ENCODE measurements at places on chromosomes 5 and 9. TPM values are rescaled to one million over a fixed set of nuclear protein-coding genes. Genes with fewer than 3 reads are reported as not detected.

DNA sequence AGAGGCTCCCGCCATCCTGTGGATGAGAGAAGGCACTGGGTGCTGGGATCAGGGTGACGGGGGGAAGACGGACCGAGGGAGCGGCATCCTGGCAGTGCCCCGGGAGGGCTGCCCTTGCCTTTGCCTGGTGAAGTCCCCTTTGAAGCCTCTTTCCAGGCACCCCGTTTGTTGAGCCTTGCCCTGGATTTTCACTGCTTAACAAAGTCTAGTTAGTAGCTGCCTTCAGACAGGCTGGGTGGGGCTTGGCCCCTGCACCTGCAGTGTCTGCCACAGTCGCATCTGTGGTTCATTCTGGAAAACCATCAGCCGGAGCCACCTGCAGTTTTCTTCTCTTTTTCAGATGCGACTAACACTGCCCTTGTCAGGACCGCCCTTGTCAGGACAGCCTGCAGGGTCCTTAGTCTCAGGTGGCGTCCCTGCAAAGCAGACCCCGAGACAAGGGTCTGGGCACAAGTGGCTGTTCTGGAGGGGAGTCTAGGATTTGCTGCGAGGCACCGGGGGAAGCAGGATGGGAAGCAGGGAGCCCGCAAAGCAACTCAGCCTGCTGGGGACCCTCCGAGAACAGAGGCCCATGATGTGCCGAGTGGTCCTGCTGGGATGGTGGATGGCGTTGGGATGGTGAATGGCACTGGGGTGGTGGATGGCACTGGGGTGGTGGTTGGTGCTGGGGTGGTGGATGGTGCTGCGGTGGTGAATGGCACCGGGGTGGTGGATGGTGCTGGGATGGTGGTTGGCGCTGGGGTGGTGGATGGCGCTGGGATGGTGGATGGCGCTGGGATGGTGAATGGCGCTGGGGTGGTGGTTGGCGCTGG, 147.9 kb upstream of the COL5A1 start:
- H3K4me3 ChIP-seq: no peak overlapping the region
- H3K27ac ChIP-seq: no peak overlapping the region
- H3K4me1 ChIP-seq: no peaks in the 10 kb centered on the region
- no peak for DNase-seq
- H3K36me3 ChIP-seq: no peaks in the 10 kb centered on the region
- H3K27me3 ChIP-seq: no peaks in the 10 kb centered on the region

- no peak overlapping the region for H3K4me3 ChIP-seq
- no peaks in the 10 kb centered on the region for H3K4me1 ChIP-seq
- no peak overlapping the region for H3K27ac ChIP-seq
- no peaks in the 10 kb centered on the region for H3K36me3 ChIP-seq
- no peaks in the 10 kb centered on the region for H3K27me3 ChIP-seq
- no peak for DNase-seq
Measured at GRCh38 chr5:83589786-83590185, 118.2 kb downstream of the VCAN start.

DNA sequence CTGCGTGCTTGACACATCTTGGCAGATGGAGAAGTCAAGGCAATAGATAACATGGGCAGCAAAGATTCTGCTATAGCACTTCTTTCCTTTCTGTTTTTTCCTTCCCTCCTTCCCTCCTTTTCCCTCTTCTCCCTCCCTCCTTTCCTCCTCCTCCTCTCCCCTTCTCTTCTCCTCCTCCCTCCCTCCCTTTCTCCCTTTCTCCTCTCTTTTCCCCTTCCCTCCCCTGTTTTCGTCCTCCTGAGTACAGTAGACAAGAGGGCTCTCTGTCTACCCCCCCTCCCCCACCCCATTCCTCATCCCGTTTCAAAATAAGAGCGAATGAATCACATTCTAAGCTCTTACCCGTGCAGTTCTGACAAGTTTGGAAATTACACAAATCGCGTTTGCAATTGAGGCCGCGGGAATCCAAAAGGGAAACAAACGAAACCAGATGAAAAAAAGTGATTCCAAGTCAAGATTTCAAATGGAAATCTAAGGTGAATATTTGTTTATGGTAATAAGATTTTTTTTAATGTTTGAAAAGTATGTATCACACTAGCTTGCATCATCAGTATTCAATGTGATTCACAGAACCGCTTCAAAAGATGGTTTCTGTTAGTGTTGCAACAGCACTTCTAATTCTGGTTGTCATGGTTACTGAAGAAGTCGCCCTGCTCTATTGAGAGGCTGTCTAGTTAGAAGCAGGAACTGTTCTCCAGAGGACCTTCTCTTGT, 1.3 kb downstream of the NIM1K start:
- no peaks in the 10 kb centered on the region for H3K27me3 ChIP-seq
- peaks cover 6% of the 10 kb centered on the region for H3K4me1 ChIP-seq
- no peak overlapping the region for H3K27ac ChIP-seq
- no peak for DNase-seq
- no peak overlapping the region for H3K4me3 ChIP-seq

Gene PNPLA7
- total RNA-seq: 18.0 TPM

Gene OGN
- total RNA-seq: 4.3 TPM

DNA sequence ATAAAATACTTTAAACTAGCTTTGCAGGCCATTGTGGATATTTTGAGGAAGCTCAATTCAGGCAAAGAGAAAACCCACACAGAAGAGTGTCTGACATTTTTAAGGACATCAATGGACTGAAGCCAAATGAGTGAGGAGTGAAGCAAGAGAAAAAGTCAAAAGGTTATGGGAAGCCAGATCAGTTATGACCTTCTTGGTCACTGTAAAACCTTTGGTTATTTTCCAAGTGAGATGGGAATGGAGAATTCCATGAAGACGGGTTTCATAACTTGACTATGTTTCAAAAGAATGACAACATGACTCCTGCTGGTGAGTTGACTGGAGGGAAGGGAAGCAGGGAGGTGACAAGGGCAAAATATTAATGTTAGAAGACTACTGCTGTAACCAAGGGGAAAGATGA, 585.2 kb downstream of the EFNA5 start:
- H3K4me1 ChIP-seq: no peaks in the 10 kb centered on the region
- DNase-seq: no peak
- H3K27me3 ChIP-seq: no peaks in the 10 kb centered on the region
- H3K27ac ChIP-seq: no peak overlapping the region
- H3K4me3 ChIP-seq: no peak overlapping the region
- no peaks in the 10 kb centered on the region for H3K36me3 ChIP-seq

DNA sequence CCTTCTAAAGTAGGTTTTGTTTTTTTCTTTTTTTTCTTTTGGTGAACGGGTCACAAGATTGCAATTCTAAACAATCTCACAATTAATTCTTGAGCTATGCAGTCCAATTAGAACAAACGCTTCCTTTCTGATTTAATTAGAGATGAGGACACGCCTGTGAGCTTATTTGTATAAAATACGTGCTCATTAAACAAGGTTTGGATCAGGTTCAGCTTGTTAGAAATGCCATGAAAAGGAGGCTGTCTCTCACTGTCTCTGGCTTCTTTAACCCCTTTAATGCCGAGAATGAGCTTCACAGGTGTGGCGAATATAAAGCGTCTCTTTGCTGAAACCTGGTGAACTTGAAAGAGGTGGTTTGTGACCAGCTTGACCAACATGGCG, 191.8 kb downstream of the GAS1 start:
- no peak overlapping the region for H3K27ac ChIP-seq
- no peak overlapping the region for H3K4me3 ChIP-seq
- H3K27me3 ChIP-seq: no peaks in the 10 kb centered on the region
- H3K4me1 ChIP-seq: no peaks in the 10 kb centered on the region

DNA sequence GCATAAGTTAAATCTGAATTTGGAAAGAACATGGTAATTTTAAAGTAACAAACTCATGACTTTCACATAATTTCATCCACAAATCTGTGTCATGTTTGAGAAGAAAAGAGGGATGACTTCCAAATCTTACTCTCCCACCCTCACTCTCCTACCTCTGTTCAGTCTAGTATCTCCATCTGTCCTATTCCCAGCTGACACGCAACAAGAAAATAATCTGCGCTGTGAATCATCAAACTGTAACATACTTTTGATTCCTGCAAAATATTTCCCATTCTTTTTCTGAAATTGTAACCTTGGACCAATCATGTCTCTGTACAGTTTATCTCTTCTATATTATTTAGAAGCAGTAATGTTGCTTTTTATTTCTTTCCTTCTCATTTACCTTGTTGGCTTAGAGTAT, 91.4 kb downstream of the SLC12A2 start:
- DNase-seq: no peak
- H3K36me3 ChIP-seq: no peaks in the 10 kb centered on the region
- H3K4me1 ChIP-seq: no peaks in the 10 kb centered on the region
- no peak overlapping the region for H3K27ac ChIP-seq
- H3K27me3 ChIP-seq: no peaks in the 10 kb centered on the region
- H3K4me3 ChIP-seq: no peak overlapping the region

- no peaks in the 10 kb centered on the region for H3K27me3 ChIP-seq
- peak overlapping the region; percentile 64 for H3K4me3 ChIP-seq
- no peaks in the 10 kb centered on the region for H3K4me1 ChIP-seq
- no peak for DNase-seq
- peak overlapping the region; percentile 78 for H3K27ac ChIP-seq
Measured at GRCh38 chr5:113293975-113294310, 140.8 kb downstream of the TSSK1B start.

- no peak for DNase-seq
- H3K27ac ChIP-seq: no peak overlapping the region
- no peaks in the 10 kb centered on the region for H3K27me3 ChIP-seq
- H3K4me1 ChIP-seq: peaks cover 9% of the 10 kb centered on the region
Measured at GRCh38 chr9:72412483-72413040, 47.6 kb upstream of the ZFAND5 start.

- no peak overlapping the region for H3K27ac ChIP-seq
- no peaks in the 10 kb centered on the region for H3K27me3 ChIP-seq
- no peak for DNase-seq
Measured at GRCh38 chr9:33080534-33080933, 4.1 kb upstream of the SMU1 start.

- H3K27me3 ChIP-seq: no peaks in the 10 kb centered on the region
- no peak overlapping the region for H3K4me3 ChIP-seq
- no peak for DNase-seq
- H3K27ac ChIP-seq: no peak overlapping the region
Measured at GRCh38 chr9:92795000-92795399, 30.4 kb upstream of the BICD2 start.

- peaks cover 22% of the 10 kb centered on the region for H3K4me1 ChIP-seq
- H3K4me3 ChIP-seq: peak overlapping the region; percentile 93
- DNase-seq: peak; percentile 76
- no peaks in the 10 kb centered on the region for H3K27me3 ChIP-seq
Measured at GRCh38 chr5:68216245-68217046, 890 bp downstream of the PIK3R1 start.

Gene RETREG1
- 22.6 TPM for total RNA-seq

Gene PCDHB9
- 1.1 TPM for total RNA-seq

DNA sequence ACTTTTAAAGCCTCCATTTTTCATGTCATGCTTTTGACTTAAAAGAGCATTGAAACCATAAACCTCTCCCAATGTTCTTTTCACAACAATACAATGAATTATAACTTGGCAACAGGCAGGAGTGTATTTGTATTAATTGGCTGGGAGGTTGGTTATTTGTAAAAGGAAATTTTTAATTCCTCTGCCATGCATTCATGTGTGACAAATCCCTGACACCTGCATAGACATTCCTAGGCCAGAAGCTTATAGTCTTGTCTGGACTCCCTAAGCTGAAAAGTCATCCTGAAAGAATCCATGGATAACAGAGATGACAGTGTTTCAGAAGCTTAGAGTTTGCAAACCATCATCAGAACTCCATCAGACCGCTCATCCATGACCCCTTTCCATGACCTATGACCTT, 76.3 kb upstream of the PTGER4 start:
- H3K4me3 ChIP-seq: no peak overlapping the region
- DNase-seq: no peak
- no peaks in the 10 kb centered on the region for H3K36me3 ChIP-seq

DNA sequence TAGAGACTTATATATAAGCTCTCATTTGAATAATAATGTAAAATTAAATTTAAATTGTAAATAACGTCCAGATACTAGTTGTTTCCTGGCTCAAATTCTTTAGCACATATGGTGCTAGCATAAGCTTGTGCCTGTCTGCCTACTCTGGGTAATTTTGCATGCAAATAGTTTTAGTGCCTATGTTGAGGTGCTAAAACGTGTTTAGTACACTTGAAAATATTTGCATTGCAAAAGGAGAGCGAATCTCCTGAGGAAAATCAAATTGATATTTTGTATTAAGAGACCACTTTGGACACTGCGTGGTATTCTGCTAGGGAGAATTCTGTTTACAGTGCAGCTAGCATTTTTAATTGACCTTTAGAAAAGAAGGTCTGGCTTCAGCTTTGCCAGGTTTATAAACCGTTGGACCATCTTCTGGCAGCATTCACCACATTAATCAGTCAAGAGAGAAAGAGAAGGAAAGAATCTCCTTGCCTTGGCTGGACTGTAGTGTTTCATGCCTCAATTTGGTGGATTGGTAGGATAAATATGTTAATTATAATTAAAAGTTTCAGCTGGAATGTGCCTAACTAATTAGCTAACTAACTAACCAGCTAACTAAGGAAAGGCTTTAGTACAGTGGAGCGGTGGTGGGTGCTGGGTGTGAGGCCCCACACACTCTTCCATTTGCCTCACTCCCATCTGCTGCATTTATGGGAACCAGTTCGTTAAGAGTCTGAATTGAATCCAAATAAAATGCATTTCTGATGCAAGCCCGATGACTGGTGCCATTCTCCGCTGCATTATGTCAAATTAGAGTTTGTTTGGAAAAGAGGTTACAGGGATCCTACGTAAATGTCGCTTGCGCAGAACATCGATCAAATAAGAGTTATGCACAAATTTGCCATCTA, 150.1 kb upstream of the MPDZ start:
- no peak for DNase-seq
- H3K4me3 ChIP-seq: no peak overlapping the region
- H3K4me1 ChIP-seq: no peaks in the 10 kb centered on the region
- H3K27ac ChIP-seq: no peak overlapping the region

GRCh38 chr5:122704247-122705036, 70.4 kb upstream of the SNX2 start:
- no peak overlapping the region for H3K4me3 ChIP-seq
- no peak overlapping the region for H3K27ac ChIP-seq
- H3K36me3 ChIP-seq: no peaks in the 10 kb centered on the region
- no peaks in the 10 kb centered on the region for H3K4me1 ChIP-seq
- DNase-seq: no peak

- no peak for DNase-seq
- H3K4me1 ChIP-seq: peaks cover 27% of the 10 kb centered on the region
- H3K27me3 ChIP-seq: no peaks in the 10 kb centered on the region
Measured at GRCh38 chr5:115555084-115555633, 10.6 kb upstream of the FEM1C start.

DNA sequence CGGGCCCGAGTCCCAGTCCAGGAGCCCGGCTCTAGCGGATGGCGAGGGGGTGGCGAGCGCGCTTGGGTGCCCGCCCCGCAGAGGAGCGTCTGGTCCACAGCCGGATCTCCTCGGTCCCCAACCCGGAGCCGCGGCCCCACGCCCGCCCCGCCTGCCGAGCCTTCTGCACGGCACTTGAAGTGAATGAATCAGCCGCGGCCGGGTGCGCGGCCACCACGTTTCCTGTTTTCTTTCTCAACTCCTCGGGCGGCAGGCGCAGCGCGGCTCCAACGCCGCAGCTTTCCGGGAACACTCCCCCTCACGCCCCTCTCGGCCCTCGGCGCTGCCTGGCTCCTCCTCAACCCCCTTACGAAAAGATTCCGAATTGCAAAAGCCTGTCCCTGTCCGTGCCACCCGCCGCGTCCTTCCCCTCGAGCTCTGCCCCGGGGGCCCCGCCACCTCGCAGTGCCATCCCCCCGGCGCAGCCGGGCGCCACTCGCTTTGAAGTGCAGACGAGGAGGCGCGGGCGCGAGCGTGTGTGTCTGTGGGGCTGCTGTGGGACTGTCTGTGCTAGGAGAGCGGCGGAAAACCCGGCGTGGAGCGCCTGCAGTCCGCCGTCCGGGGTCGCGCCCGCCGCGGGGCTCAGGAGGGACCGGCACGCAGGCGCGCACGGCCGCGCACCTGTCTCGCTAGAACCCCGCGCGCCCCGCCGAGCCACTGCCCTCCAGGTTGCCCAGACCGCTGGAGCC, 456.6 kb downstream of the RAB3C start:
- peak overlapping the region; percentile 36 for H3K27ac ChIP-seq
- no peaks in the 10 kb centered on the region for H3K27me3 ChIP-seq
- H3K4me3 ChIP-seq: peak overlapping the region; percentile 76
- H3K4me1 ChIP-seq: no peaks in the 10 kb centered on the region
- H3K36me3 ChIP-seq: no peaks in the 10 kb centered on the region

All from pancreas (tissue), 10 donors.